ENCODE measurements at places on chromosomes 2 and 18. TPM values are rescaled to one million over a fixed set of nuclear protein-coding genes. Genes with fewer than 3 reads are reported as not detected.

The C2orf15 gene
- total RNA-seq = 2.1 TPM

The GALNT13 gene
- 0.10 TPM for total RNA-seq

The SF3B6 gene
- 53.0 TPM for total RNA-seq

The AQP12A gene
- not detected for total RNA-seq

The ACAA2 gene
- total RNA-seq = 32.1 TPM

The TDRD15 gene
- not detected for total RNA-seq

The SEPTIN10 gene
- total RNA-seq = 3.4 TPM
